ENCODE measurements at places on chromosomes 4 and X.
A peak's percentile ranks its signal among the peaks of the same experiment; 100 is the strongest.

GRCh38 chrX:24146283-24146949, 3.1 kb upstream of the ZFX start:
- no peak for DNase-seq

GRCh38 chrX:135328421-135329005, 19.2 kb downstream of the ETDC start:
- no peak for DNase-seq

GRCh38 chrX:150227321-150227860, 135.7 kb upstream of the MAMLD1 start:
- DNase-seq = no peak

GRCh38 chr4:71009890-71010588, 16.6 kb downstream of the DCK start:
- DNase-seq = no peak

DNA sequence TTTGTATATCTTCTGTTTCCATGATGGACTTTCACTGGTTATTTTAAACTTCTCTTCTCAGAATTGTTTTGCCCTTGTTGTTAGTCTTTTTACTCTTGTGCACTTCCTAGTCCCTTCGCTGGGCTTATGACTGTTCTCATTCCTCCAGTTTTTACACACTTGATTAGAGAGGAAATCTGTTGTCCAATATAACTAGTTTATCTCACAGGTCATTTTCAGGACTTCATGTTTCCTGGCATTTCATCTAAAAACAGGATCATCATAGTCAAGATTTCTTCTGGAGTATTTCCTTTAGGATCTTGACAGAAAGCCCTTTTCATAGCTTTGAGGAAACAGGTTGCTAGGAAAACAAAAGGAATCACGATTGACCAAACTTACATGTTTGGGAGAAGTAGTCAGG, 3.0 kb downstream of the FNIP2 start:
- DNase-seq = no peak

DNA sequence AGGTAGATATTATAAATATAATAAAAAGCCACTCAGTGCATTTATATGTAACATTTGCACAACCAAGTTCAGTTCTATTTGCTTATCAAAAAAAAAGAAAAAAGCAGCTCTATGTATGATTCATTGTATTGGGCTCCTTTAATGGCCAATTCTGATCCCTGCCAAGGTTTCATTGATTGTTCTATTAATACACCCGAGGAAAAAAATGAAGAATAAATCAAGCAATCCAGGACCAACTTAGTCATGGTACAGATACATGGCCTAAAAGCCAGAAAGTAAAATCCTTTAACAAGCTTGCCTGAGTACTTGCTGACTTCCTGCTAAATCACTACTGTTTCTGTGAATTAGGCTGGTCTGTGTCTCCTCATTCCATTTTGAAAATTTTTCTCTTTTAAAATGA, 77.6 kb upstream of the PCDH7 start:
- DNase-seq = no peak

GRCh38 chr4:125388613-125389012, 73.9 kb downstream of the FAT4 start:
- DNase-seq = no peak

DNA sequence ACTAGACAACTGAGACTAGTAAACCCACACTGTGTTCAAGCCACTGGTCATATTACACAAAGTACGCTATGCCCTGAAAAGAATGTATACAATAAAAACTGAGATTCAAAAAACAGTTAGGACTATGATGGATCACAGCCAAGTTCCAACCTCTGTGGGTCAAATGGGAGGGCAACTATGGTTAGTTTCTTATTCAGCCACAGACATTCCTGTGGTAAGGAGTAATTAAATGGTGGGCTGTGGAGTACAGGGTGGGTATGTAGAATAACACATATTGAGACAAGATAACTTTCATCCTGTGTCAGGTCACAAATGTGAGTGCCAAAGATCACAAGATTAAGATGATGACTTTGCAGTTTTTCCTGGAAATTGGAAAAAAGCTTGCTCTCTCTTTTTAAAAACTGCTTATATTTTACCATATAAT, 167.2 kb downstream of the NPNT start:
- no peak for DNase-seq

- no peak for DNase-seq
Measured at GRCh38 chr4:183255487-183255886, 64.6 kb downstream of the CLDN22 start.

DNA sequence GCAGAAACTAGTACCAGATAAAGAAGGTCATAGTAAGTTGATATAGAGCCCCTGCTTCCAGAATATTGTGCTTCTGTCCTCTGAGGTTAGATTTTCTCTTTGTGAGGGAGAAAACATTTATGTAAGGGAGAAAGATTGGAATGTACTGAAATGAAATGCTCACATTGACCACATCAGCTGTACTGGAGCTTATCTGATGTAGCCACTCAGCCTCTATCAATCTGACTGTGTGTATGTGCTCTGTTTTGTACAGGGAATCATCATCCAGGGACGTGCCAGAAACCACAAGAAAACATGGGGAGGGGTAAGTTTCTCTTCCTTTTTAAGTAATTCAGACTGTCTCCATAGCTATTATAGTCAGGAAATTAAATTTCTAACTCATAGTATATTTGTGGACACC, 56.8 kb downstream of the PRRG1 start:
- no peak for DNase-seq

- DNase-seq = no peak
Measured at GRCh38 chr4:86834901-86835300, 14.3 kb downstream of the SLC10A6 start.

DNA sequence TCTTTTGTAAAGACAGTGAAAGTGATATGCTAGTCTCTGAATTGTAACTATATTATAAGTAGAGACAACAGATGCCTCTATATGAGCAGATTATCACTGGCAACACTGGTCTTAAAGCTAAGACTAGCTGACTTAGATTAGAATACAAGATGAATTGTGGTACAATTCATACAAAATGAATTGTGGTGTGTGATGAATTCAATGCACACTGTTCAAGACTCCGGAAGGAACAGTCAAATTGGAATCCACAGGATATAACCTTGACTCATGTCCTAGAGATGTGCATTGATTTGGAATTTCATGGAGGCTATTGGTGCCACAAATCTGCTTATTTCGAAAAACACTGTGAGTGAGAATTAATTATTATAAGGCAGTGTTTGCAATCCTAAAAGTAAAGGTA, 701.8 kb downstream of the PCDH7 start:
- DNase-seq = no peak

- no peak for DNase-seq
Measured at GRCh38 chrX:20594985-20595384, 328.3 kb upstream of the RPS6KA3 start.

DNA sequence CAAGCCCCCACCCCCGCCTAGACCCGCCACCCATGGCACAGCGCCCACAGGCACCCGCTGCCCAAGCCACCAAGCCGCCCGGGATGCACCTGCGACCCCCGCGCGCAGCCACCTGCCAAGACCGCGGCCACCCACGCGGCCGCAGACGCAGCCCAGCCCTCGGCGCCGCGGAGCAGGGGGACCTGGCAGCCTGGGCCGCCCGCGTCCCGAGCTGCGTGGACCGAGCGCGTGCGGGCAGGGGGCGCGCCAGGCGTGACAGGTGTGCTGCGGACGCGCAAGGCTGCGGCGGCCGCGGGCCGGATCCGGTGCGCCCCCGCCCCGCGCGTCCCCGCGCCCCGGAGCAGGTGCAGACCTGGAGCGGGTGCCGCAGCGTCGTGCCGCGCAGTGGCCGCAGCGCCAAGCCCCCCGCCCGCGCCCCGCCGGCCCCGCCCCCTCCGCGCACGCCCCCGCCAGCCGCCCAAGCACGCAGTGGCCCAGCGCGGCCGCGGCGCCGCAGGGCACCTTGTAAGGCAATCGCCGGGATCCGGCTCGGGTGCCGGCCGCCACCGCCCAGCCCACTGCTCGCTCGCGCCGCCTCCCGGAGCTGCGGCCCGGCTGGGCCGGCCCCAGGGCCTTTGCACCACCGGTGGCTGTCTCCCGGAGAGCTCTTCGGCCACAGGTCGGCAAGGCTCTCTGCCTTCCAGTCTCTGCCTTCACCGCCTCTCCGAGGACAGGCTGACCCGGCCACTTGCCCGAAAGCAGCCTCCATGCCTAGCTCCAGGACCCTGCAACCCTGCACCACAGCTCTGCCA, at the start of gene PNCK:
Gene PNCK, minus strand, starts transcription at position 386 of the 791 bp plus-strand sequence. CDS start 737 bp downstream, outside the sequence.
- DNase-seq = no peak

GRCh38 chr4:84790769-84791565, 175.5 kb downstream of the WDFY3 start:
- no peak for DNase-seq

GRCh38 chrX:621705-622503, 8.7 kb upstream of the SHOX start:
- no peak for DNase-seq

GRCh38 chr4:181962321-181962720, 280.9 kb upstream of the TENM3 start:
- DNase-seq = no peak

- no peak for DNase-seq
Measured at GRCh38 chrX:153924149-153924861, 1.8 kb downstream of the ARHGAP4 start.

DNA sequence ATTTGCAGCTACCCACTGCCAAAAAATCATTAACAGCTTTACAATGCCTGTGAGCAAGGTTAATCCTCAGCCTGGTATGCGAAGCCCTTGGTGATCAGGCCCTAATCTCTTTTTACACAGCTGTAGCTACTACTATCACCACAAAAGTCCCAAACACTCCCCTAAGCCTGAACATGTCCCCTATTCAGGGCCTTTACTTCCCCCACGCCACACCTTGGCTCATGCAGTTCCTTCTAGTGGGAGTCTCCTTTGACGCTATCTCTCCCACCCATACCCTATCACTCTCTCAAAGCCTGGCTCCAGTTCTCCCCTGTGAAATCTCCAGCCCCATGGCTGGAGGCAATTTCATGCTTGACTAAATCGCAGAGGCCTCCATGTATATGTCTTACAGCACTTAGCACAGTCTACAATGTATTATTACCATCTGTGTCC, 90.6 kb upstream of the CBR4 start:
- DNase-seq = no peak

DNA sequence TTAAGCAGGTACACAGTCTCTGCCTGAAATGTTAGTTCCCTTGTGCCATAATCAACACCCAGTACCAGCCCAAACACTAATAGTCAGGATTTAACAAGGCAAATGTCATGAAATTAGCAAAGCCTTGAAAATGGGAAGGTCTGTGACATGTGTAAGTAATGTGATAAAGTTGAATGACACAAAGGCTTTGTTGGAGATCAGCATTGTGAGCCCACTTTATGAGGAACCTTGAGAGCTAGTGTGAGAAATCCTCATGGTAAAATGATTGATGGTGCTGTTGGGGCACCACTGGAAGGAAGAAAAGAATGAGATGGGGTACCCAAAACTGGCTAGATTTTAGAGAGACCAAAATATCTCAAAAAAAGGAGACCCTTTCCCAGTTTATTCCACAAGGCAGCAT, 3.3 kb upstream of the LIN54 start:
- no peak for DNase-seq

- DNase-seq = no peak
Measured at GRCh38 chr4:138428611-138429010, 186.5 kb upstream of the SLC7A11 start.

GRCh38 chrX:44043496-44043895, 70.3 kb upstream of the NDP start:
- no peak for DNase-seq

GRCh38 chrX:6821730-6822129, 286.8 kb upstream of the VCX3A start:
- DNase-seq = peak; percentile 9

DNA sequence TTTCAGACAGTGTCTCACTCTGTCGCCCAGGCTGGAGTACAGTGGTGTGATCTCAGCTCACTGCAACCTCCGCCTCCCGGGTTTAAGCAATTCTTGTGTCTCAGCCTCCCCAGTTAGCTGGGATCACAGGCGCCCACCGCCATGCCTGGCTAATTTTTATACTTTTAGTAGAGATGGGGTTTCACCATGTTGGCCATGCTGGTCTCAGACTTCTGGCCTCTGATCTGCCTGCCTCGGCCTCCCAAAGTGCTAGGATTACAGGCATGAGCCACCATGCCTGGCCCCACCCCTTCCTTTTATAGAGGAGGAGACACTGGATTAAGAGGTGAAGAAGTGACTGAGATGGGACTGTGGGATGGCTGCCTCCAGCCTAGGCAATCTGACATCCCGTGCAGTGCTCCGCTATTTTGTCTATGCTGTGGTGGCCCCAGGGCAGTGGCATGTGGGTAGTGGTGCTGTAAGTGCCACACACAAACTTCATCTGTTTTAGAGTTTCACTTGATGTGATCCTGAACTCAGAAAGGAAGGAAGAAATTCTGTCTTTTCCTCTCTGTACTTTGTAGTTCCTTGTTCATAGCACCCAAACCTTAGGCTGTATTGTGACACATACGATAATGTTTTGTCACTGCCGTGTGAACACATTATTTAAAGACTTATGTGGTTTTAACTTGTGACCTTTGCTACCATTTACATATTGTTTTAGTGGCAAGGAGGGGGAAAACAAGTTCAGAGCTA, 48.9 kb downstream of the FNIP2 start:
- no peak for DNase-seq

DNA sequence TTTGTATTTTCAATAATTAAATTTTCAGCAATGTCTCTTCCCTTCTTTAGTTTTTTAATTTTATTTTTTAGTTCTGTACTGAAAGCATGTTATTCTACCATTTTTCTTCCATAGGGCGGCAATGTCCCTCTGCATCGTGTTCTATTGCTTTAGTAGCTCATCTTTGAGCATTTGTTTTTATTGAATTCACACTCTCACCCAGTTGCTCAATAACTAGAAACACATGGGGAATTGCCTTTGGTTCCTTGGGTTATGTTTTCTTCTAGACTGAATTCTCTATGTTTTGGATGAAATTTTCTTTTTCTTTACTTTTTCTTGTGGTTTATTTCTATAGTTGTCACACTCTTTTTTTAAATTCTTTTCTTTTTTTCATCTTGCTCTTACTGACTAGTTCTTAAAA, 233.8 kb upstream of the LDB2 start:
- no peak for DNase-seq

- DNase-seq = no peak
Measured at GRCh38 chr4:183532821-183533220, 28.0 kb downstream of the ING2 start.

DNA sequence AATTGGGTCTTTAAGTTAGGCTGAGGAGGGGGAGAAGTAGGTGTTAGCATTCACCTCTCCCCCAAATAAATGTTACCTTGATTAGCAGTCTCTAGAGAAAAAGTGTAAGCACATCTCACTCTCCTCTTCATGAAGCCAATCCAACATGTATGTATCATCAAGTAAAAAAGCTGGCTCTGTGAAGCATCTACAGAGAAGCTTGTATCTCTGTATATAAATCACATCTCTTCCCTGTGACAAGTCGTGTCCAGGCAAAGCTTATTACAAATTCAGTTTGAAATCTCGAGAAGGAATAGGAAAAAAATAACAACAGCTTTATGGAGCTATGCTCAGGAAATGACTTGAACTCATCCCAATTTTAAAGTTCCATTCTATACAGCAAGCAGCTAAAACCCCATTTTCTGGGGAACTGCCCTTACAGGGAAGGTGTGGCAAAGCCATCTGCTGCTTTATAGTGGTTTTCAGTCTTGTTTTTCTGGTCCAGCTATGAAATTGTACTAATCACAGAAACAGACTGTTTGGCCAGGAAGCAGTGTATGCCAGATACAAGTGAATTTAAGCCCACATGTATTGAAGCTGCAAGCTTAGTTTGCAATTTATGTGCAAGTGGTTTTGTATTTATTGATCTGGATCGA, 313.3 kb upstream of the NOCT start:
- DNase-seq = no peak
